Fibroblast of skin of scalp (primary cell): ENCODE measurements at places on chromosomes 12 and 14.

DNA sequence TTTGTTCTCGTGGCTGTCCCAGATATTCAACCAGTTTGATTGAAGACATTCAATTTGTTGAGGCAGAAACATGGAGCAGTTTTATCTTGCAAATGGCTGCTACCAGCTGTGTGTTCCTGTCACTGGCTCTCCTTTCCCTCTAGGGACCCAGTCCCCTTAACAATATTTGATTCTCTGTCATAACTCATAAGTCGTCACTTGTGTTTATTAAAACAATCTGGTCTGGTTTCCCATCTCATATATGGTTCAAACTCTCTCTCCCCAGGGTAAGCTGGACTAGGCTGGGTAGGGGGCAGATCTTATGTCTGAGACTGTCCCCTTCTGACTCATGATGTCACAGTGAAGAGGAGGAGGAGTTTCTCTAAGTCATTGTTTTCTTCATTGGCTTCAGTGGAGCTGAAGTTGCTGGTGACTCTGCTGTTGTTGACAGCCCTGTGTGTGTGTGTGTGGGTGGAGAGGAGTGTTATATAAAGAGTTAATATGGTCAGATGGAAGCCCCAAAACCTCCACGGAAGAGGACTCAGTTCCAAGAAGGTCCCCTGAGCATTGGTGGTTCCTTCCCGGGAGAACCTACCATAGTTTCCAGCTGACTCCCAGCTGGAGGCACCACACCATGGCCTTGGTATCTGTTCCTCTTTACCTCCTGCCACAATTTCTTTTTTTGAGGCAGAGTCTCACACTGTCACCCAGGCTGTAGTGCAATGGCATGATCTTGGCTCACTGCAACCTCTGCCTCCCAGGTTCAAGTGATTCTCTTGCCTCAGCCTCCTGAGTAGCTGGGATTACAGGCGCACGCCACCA lies 16.1 kb upstream of the GNG2 start:
- DNase-seq: no peak

DNA sequence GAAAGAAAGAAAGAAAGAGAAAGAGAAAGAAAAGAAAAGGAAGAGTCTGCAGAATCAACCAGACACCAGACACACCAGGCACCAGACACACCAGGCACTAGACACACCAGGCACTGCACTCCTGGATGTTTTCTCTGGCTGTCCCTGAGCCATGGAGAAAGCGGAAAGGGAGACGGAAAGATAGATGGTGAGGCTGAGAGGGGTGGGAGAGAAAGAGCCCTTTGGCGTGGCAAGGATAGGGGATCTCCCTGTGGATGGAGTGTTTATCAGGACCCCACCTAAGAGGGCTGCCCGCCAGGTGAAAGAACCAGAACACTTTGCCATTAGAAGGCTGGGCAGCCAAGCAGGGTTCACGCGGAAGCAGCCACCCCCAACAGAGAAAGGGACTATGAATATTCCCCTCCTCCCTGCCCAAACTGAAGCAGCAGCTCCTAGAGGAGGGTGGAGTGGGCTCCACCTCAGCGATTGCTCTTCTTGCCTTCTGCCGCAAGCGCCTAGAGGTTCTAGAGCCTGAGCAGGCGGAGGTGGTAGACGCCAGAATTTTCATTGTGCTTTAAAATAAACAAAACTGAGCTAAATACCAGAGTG lies 13.4 kb downstream of the ST8SIA1 start:
- no peak for DNase-seq

GRCh38 chr12:82121545-82121944 lies 236.6 kb downstream of the CCDC59 start:
- DNase-seq: no peak

- no peak for DNase-seq
Observed at GRCh38 chr12:128864516-128865186, 11.4 kb downstream of the GLT1D1 start.

DNA sequence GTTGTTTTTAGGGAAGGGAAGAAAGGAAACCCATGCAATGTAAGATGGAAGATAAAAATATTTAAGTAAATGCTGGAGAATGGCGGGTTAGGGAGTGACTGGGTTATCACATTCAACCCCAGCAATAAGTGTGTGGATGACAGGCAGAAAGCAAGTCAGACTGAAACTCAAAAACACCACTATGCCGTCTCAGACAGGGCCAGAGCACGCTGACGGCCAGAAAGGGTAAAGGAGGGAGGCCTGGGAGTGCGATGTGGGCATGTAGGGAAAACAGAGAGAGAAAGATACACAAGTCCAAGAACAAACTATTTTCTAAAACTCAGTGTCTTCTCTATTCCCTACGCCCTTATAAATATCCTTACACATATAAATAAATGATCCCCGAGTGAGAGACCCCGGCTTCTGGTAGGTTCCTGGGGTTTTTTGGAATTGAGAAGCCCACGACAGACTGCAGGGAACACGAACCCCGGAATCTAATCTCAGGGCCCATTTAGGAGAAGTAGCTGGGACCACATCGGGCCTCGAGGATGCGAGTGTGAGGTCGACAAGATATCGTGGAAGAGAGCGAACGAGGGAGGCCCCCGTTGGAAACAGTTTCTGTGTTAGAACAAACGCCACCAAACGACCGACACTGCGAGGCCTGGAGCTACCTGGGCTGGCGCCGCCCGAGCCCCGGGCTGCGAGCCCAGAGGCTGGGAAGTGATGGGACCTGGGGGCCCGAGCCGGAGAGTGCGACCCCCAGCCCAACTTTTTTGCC lies 735 bp upstream of the OTX2 start:
- DNase-seq: no peak

GRCh38 chr14:60188115-60188514 lies 22.9 kb upstream of the DHRS7 start:
- peak; percentile 17 for DNase-seq

GRCh38 chr12:95881331-95881955 lies 22.7 kb downstream of the SNRPF start:
- DNase-seq: peak; percentile 52

- DNase-seq: no peak
Observed at GRCh38 chr14:101849125-101849524, 87.6 kb downstream of the PPP2R5C start.

DNA sequence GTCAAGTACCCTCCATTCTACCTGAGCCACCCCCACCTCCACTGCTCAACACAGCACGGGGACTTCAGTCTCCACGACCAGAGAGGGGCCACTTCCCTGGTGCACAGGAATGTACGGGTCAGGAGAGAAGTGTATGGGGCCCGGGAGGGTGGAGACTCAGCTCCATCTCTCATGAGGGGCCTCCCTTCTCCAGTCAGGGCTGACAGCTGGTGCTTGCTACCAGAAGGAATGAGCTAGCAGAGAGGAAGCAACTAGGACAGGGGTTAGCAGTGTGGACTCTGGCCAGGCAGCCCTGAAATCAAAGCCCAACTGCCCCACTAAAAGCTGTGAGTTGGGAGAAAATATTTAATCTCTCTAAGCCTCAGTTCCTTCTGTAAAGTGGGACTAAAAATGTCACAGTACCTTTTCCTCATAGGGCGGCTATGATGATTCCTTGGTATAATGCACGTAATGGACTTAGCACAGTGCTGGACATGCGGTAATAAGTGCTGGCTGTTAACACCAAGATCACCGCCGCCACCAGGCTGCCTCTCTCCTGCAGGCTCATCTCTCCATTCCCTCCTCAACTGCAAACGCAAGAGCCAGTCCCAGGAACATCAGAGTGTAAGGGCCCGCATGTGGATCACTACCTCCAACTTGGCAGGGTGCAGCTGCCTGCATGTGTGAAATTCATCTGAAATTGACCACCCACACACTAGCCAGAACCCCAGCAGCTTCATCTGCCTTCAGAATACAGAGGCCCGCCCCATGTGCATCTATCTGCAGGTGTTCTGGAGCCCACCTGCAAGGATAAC lies 14.6 kb downstream of the ACTN1 start:
- no peak for DNase-seq

DNA sequence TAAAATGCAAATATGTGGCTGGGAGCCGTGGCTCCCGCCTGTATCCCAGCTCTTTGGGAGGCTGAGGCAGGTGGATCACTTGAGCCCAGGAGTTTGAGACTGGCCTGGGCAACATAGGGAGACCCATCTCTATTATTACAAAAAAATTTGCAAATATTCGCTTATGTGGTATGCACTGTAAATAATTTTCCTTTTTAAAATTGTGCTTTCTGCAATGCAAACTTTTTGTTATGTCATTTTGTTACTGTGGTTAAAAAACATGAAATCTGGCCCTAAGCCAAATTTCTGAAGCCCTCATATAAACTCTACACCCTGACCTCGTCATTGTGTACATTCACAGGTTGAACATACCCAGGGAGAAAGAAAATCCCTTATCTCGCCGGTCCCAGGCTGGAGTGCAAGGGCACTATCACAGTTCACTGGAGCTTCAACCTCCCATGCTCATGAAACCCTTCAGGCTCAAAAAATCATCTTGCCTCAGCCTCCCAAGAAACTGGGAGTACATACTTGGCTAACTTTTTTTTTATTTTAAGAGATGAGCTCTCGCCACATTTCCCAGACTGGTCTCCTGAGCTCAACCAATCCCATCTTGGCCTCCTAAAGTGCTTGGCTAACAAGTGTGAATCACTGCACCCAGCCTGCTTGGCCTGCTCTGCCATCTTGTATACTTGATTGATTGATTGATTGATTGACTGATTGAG lies 24.7 kb downstream of the TRAPPC6B start:
- DNase-seq: no peak

- peak; percentile 8 for DNase-seq
Observed at GRCh38 chr12:83473408-83474095, 786.8 kb downstream of the TMTC2 start.

DNA sequence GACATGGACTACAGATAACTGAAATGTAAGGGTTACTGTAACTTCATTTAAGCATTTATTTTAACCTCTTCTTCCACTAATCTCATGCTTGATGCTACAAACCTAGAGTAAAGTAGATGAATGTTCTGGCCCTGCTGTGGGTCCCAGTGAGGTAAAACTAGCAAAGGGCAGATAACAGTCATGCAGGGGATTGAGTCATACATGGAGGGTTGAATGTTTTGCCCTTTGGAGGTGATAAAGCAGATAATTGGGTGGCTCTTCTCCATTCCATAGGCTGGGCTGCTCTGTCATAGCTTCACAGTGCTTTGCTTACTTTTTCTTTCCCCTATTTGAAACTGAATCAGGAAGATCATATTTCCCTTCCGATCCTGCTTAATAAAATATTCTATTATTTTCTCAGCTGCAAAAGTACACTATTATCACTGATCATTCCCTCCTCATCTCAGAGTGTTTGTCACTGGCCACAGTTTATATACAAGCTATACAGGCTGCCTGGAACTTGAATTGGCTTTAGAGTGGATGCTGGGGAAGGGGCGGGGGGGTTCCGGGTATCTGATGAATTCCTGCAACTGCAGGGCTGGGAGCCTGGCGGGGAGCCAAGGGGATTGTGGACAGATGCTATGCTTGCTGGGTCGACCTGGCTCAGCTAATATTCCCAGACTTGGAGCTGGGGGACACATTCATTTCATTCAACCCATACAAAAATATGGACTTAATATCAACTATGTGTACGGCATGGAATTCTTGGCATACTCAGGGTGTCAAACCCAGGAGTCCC lies 235.1 kb downstream of the NRXN3 start:
- DNase-seq: no peak

- peak; percentile 1 for DNase-seq
Observed at GRCh38 chr12:43883748-43884147, 47.9 kb downstream of the TMEM117 start.

DNA sequence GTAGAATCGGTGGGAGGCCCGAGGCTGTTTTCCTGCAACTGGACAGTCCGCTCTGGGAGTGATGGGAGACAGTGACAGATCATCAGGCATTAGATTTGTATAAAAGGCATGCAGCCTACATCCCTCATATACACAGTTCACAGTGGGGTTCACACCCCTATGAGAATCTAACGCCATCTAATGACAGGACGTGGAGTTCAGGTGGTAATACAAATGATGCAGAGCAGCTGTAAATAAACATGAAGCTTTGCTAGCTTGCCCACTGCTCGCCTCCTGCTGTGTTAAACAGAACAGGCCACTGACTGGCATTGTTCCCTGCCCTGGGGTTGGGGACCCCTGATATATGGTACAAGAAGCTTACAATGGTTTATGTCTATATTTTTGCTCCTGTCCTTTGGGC lies 179.0 kb downstream of the LRFN5 start:
- DNase-seq: no peak

DNA sequence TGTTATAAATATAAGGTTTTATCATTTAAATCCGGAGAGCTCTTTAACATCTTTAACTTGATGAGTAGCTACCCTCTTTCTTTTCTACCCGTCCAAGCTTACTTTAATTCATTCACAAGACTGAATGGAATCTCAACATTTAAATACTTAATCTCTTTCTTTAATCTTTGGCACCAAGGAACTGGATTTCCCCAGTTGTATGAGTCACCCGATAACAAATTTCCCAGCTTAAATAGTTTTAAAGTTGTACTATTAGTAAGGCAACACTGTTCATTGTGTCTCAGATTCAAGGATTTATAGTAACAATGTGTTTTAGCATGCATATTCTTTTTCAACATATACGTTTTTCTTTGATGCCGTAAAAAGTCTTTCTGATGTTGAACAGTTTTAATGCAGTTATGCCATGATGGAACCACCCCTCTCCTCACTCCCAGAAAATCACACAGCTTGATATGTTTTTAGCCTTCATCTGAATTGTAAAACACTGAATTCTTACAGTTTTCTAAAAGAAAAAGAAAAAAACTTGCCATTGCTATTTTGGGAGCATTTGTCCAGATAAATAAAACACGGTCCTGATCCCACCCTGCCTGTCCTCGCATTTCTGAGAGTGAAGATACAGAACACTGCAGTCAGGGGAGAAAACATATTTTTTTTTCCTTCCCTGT lies 16.0 kb upstream of the LRP6 start:
- peak; percentile 60 for DNase-seq

- DNase-seq: no peak
Observed at GRCh38 chr14:51188566-51189185, 51.4 kb upstream of the TMX1 start.

GRCh38 chr14:24411443-24412389 lies 12.9 kb downstream of the NYNRIN start:
- peak; percentile 62 for DNase-seq

DNA sequence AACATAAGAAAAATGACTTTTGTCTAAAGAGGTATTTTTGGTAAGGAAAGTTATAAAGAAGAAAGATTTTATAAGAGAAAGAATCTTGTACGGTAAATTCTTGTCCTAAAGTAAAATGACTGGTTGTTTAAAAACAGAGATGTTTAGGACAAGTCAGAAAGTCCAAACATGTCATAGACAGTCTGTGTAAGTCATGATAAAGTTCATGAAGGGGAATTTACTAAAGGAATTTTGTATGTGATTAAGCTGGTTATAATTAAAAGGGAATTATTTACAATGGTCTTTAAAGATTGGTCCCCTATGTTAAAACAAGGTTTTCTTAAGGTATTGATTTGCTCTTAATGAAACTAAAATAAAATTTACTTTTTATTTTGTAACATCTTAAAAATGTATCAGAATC lies 269.4 kb upstream of the CCDC196 start:
- no peak for DNase-seq

DNA sequence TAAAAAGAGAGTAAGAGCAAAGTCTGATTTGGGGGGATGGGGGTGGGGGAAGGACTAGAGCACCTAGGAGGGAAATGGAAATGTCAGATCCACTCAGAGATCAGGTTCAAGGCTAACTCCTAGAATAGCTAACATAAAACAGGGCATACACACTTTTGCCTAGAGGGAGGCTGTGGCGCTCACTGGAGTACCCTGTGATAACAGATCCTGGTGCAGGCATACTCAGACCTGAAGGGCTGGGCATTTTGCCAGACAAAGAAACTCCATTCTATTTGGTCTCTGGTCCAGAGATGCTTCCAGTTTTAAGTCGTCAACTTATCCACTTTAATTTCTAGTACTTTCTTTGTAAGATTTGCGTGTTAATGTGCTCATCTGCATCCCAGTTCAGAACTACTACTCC lies 5.8 kb downstream of the CTDSP2 start:
- DNase-seq: no peak
